ENCODE measurements at places on chromosomes 6 and 20.

GRCh38 chr6:134288538-134289203 lies 29.2 kb downstream of the SGK1 start:
- peak; percentile 3 for DNase-seq

DNA sequence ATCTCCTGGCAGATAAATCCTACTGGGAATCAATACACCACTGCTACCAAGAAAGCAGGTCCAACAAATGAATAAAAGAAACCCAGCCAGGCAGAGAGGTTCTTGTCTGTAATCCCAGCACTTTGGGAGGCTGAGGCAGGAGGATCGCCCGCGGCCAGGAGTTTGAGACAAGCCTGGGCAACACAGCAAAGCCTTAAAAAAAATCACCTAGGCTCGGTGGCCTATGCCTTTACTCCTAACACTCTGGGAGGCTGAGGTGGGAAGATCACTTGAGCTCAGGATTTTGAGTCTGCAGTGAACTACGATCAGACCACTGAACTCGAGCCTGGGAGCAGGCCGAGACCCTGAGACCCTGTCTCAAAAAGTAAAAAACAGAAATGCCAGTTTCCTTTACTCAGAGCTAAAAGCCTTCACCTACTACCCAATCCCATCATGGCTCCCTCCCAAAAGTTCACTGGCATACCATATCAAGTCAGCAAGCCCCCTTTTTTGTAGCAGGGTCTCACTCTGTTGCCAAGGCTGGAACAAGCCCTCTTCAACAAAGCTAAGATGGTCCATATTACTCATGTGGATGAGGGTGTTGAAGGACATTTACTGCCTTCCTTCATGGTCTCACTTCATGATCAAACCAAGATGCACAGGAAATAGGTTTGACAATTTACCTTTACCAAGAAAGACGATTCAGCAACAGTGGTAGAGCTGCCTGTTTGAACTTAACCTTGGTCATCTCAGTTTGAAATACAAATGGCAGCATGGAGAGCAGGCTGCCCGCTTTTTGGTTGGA lies 5.3 kb downstream of the SNX5 start:
- DNase-seq = no peak

DNA sequence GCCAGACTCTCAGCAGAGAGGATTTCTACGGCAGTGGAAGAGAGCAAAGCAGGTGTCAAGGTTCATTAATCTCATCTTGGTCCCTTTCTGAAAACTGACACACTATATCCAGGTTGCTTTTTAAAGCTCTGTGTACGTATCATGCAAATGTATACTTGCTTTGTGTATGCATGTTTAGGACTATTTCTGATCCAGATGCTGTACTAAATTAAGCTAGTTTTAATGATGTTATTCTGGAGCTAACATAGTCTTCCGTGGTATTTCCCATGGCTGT lies 59.2 kb upstream of the SNX9 start:
- DNase-seq = no peak

GRCh38 chr20:22562620-22563019 lies 21.8 kb downstream of the FOXA2 start:
- DNase-seq = no peak

- DNase-seq = no peak
Measured at GRCh38 chr6:128500014-128500413, 20.4 kb downstream of the PTPRK start.

DNA sequence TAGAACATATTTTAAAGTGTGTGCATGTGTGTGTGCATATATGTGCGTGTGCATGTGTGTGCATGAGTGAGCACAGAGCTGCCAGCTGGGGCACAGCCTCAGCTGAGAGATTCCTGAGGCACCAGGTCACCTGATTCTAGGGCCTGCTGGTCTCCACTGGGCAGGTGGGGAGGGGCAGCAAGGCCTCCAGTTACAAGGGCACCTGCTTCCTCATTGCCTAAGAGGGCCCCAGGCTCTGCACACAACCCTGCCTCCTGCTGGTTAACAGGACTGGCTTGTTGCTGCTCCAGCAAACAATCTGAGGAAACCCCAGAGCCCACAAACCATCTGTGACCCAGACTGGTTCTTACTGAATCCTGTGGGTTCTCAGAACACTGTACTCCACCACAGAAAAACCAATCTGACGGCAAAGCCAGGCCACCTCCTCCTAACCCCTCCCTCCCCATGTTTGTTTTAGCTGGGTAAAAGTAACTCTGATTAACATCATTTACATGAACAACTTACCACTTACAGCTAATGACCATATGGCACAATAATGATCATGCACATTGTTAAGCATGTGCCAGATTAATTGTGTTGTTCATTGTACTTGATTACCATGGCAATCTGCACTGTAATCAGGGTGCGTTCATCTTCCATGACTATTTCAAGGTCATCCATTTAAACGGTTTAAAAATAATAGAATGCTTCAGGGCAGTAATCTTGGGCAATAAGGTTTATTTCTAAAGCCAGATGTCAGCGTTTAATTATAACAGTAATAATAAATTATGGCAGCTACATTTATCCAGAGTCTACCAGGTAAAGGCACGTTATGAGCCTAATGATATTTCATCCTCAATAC lies 23.1 kb upstream of the UBE2J1 start:
- DNase-seq = peak; percentile 20

DNA sequence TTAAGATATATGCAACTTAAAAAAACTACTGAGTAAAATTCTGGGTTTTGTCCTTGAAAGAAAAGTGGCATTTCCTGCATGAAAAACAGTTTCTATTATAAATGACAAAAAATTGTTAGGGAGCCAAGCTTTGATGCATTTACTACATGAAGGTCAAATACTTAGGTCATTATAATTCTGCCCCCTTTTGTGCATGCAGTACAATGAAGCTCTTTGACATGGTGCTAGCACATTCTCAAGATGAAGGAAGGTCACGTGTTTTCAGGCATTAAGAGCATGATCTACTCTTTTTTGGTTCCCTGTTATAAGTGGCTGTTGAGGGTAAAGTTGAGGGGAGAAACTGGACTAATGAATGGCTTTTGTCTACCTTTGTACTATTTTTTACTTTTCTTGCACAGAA lies 72.7 kb downstream of the FOXO3 start:
- DNase-seq = no peak

GRCh38 chr6:163753430-163753829 lies 338.9 kb downstream of the QKI start:
- DNase-seq = no peak

DNA sequence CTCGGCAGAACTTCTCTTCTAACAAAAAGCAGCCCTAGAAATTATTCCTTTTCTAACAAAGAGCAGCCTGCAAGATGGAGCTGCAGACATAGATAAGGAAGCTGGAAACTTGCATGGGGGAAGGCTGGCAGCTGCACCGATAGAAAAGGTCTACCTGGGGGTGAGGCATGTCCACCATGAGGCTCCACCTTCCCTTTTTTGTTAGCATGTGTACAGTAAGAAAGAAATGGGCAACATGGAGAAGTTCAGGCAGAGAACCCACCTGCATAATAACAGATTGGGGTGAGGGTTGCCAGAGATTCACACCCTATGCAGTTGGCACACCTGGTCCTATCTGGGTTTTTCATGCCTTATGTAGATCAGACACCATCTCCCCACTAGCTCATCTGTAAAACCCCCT lies 25.4 kb downstream of the ZNF311 start:
- no peak for DNase-seq

GRCh38 chr6:91476000-91476399 lies 889.1 kb upstream of the MAP3K7 start:
- no peak for DNase-seq

- DNase-seq = no peak
Measured at GRCh38 chr20:20065361-20065760, 13.0 kb downstream of the CFAP61 start.

DNA sequence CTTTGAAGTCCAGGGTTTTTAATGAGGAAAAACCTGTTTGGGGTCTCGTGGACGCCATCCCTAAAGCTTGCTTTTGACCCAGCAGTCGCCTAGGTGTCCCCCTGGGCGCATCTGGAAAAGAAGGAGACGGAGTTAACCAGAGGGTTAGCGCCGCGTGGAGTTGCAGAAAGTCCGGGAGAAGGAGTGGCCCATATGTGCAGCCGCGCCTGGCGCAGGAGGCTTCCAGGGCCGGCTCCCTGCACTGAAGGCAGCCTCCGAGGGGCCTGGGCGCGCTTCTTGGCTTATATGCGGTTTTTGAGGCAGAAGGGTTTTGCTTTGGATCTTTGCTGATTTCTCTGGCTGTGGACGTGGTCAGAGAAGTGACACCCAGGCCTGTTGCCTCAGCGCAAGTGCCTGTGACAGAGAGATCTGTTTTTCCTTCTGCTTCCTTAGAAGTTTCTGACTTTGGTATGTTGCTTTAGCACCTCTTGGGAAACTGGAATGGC lies 987 bp downstream of the TMEM181 start:
- DNase-seq = no peak

GRCh38 chr6:36915599-36915998 lies 29.8 kb downstream of the C6orf89 start:
- no peak for DNase-seq

- DNase-seq = no peak
Measured at GRCh38 chr6:170038251-170038650, 252.6 kb downstream of the DLL1 start.

DNA sequence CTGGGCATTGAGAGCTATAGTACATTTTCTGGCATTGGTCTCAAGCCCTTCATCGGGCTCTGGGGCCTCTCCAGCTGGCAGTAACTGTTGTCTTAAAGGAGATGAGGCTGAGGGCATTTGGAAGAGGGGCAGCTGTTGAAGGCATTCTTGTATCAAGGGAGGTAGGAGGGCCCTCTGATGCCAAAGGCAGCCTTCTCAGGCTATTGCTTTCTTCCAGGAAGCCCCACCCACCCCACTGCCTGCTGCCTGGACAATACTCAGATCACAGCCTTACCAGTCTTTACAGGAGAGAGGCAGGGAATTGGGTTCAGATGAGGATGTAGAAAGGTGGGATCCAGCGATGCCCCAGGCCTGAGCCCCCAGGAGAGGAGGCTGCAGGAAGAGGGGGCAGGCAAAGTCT lies 46.0 kb downstream of the CPXM1 start:
- DNase-seq = no peak
